ENCODE measurements at places on chromosomes 12 and 14. TPM values are rescaled to one million over a fixed set of nuclear protein-coding genes. Genes with fewer than 3 reads are reported as not detected.

The ABCC9 gene
- not detected for total RNA-seq

The ZFHX2 gene
- total RNA-seq: 0.82 TPM

The RASSF8 gene
- total RNA-seq: 10.6 TPM

The ADAMTS20 gene
- total RNA-seq: not detected
